Stimulated activated CD8-positive, alpha-beta memory T cell treated with anti-CD3 and anti-CD28 coated beads, Interleukin-7, amount 100 ng/mL, for 24 hours (primary cell): ENCODE measurements at places on chromosomes 6 and 20.

- DNase-seq, result no peak
Observed at GRCh38 chr6:113647143-113647889, 209.8 kb upstream of the MARCKS start.

- DNase-seq, result no peak
Observed at GRCh38 chr6:97189767-97190166, 93.2 kb downstream of the MMS22L start.

DNA sequence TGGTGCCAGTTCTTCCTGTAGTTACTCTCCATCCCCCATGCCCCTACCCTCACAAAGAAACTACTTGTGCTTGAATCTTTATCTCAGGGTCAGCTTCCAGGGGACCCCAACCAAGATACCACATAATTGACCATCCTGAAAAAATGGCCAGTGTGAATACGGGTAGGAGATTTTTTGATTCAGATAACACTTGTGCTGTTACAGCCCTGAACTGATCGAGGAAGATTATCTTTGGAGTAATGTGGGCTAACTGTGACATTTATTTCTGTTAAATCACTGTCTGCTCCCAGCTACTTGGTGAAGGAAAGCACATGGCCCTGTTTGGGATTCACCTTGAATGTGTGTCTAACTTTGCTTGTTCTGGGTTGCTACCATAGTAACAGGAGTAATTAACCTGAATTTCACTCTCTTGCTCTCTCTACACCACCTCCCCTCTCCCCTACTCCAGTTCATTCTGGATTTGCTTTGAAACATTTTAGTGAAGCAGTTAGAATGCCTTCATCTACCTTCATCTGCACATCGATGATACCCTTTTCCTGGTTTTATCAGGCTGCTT lies 219.6 kb upstream of the CHD6 start:
- DNase-seq, result no peak

DNA sequence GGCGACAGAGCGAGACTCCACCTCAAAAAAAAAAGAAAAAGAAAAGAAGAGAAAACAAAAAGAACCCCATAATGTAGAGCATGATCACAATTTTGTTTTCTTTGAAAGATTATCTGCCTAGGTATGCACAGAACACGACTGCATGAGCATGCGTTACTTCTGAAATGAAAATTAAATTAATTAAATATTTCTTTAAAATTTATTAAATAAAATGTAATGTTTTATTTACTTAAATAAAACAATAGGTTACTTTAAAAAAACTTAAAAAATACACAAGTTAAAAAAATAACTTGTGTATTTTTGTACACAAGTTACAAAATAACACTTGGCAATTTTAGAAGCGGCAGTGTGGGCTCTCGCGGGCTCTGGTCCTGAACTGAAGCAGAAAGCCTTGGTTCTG lies 107.8 kb downstream of the TFAP2A start:
- DNase-seq, result no peak

GRCh38 chr6:4055420-4056041 lies 23.4 kb downstream of the FAM217A start:
- DNase-seq, result no peak

DNA sequence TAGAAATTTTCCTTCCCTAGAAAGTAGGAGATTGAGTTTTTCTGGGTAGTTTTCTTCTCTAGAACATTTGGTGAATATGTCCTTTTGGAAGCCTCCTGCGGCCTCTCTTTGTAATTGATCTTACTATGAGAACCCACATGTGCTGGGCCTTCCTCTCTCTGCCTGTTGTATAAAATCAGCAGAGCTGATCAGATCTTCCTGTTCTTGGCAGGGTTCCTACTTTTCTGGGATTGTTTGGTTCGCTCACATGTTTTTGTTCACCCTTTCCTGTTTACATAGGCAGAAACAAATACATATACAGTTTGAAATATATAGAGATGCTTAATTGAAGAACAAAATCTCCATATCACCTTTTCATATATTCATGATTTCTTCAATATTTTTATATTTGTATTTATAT lies 57.8 kb downstream of the IL22RA2 start:
- DNase-seq, result no peak

GRCh38 chr6:31829633-31830283 lies 2.2 kb downstream of the HSPA1B start:
- DNase-seq, result no peak

DNA sequence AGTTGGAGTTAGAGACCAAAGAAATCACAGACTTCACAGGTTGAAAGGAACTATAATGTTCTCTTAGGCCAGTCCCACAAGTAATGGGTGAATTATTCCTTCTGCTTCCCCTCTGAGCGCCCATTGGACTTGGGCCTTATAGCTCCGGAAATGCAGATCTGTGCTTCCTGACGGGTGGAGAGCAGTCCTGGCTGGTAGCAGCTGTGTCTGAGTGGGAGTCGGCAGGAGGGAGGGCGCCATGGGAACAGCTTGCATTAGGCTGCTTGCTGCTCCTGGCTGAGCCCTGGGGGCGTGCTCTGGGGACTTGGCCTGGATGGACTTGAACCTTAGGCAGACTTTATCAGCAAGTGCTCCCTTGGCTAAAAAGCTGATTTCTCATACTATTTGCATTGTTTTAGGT lies 18.4 kb upstream of the NUP153 start:
- DNase-seq, result no peak

DNA sequence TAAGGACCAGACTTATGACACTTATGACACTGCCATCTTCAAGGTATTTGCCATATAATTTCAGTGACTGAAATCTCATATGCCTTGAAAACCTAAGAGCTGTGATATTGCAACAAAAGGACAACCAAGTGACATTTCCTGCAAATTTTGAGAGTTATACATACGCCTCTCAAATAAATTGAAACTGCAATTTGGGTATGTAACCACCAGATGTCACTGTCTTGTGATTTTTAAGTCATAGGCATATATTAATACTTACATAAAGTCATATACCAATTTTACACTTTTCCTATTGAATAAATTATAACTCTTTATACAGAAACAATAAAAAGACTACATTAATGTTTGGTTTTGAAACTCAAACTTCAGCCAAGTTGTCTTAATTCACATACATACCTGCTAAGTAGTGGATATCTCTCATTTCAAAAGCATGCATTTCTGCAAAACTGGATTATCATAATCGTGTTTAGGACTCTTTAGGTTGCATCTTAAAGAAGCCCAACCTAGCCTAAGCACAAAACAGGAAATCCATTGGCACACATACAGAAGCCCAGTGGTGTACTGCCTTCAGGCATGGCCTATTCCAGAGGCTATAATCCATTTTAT lies 180.2 kb downstream of the PACRG start:
- no peak for DNase-seq

- DNase-seq, result no peak
Observed at GRCh38 chr6:111329882-111330633, 153.0 kb downstream of the REV3L start.

DNA sequence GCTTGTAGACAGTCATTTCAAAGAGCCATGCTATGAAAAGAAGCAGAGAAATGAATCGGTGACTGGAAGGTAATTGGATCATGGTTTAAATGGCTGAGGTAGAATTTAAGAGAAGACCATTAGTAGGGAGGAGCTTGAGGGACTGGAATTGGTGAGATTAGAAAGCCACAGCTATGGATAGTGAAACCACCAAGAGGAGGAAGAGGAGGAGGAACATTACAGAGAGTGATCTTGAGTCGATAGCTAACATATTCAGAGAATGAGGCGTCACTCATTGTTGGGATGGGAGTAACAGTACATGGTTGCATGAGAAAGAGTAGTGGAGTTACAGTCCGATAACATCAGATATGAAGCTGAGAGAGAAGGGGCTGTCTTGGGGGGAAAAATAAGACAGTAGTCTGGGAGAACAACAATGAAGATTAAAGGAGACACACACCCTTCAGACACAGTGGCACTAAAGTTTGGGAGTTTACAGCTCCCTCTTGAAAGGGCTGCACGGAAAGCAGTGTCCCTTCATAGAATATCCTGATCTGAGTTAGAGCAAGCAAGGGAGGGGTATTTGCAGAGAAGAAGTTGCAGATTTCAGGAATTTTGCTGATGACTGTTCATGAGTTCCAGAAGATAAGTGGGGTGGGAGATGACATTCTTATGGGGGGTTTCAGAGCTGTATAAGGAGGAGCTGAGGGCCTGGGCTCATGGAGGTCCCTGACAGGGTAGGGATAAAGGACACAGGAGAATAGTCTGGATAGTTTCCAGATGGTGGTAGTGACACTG lies 15.1 kb upstream of the LAMP5 start:
- no peak for DNase-seq

DNA sequence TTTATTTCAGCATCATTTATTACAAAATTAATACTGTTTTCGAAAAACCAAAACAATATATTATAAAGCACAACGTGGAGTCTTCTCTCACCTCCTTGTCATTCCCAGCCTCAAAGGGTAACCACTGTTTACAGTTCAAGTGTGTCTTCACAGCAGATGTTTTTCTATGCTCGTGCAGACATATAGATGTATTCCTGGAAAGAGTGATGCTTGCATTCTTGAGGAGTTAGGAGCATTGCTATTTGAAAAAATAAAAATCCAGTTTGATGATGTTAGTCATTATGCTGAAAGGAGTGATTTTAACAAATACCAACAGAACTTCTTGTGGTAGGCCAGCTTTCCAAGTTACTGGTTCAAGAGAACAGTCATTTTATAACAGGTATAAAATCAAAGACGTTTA lies 234.9 kb downstream of the BCKDHB start:
- no peak for DNase-seq

DNA sequence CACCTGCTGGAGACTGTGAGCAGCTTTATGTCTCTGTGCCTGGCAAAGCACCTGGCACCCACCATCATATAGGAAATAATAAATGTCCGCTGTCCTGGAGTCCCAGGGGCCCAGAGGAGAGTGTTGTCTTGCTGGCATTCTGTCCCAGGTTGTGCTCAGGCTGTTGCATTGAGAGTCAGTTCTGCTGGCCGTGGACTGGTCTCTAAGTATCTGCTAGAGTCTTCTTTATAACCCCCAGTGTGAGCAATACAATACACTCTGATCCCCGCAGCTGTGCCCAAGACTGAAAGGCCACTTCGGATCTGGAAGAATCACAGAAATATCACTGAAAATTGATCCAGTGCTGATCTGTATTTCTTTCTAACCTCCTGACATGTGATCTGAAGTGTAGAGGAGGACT lies 38.3 kb upstream of the HINT3 start:
- DNase-seq, result no peak

DNA sequence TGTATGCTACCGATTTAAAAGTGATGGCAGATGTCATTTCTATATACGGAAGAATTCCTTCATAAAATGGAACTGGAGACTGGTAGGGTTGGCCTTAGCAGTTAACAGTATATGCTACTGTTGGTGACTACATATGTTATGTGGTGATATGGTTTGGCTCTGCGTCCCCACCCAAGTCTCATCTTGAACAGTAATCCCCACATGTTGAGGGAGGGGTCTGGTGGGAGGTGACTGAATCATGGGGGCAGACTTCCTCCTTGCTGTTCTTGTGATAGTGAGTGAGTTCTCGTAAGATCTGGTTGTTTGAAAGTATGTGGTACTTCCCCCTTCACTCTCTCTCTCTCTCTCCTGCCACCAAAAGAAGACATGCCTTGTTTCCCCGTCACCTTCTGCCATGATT lies 29.6 kb downstream of the RGS17 start:
- DNase-seq, result no peak

DNA sequence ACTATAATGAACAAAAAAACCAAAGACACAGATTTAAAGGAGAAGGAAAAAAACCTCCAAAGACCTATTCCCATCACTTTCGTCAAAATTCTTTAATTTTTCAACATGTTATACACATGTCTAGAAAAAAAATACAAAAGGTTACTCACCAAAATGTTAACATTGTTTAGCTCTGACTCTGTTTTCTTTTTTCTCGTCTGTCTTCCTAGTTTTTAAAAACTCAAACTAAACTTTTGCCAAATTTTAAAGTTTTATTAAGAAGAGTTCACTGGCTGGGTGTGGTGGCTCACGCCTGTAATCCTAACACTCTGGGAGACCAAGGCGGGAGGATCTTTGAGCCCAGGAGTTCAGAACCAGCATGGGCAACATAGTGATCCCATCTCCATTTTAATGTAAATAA lies 10.8 kb downstream of the MCUR1 start:
- DNase-seq, result no peak

DNA sequence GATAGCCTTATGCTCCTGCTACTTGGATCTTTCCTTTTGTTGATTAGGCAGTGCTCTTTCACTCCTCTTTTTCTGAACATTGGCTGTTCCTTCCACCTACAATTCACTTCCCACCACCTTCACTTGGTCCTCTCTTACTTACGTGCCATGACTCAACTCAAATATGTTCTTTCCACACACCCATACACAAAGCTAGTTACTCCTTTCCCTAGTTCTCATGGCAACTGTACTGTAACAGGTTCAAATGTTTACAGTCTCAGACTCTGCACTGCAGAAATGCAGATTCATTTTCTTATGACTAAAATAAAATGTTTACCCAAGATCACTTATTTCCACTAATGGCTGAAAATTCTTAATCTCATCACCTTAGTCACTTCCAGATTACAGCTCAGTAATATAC lies 174.0 kb upstream of the TSHZ2 start:
- DNase-seq, result no peak

GRCh38 chr6:142843361-142843760 lies 101.6 kb downstream of the HIVEP2 start:
- no peak for DNase-seq

GRCh38 chr6:3607599-3607998 lies 143.9 kb downstream of the PXDC1 start:
- no peak for DNase-seq

GRCh38 chr6:108145639-108146038 lies 20.2 kb upstream of the NR2E1 start:
- no peak for DNase-seq

DNA sequence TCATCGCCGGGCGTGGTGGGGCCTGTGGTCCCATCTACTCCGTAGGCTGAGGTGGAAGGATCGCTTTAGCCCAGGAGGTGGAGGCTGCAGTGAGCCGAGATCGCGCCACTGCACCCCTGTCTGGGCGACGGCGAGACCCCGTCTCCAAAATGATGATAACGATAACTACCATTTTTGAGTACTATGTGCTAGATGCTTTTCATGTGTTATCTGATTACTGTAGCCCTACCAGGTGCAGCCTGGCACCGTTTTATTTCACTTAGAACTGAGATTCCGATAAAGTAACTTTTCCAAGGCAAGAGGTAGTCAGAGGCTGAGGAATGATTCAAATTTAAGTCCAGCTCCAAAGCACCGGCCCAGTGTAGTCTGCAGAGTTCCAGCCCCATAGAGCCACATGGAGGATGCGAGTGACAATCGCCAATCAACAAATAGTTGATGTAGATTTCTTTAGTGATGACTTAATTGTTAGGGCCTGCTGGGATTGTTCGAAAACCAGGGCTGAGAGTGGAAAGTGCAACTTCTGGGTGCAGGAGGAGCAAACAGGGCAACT lies 727 bp downstream of the ERMARD start:
- DNase-seq, result no peak

GRCh38 chr6:166469426-166469961 lies 86.8 kb upstream of the MPC1 start:
- no peak for DNase-seq

DNA sequence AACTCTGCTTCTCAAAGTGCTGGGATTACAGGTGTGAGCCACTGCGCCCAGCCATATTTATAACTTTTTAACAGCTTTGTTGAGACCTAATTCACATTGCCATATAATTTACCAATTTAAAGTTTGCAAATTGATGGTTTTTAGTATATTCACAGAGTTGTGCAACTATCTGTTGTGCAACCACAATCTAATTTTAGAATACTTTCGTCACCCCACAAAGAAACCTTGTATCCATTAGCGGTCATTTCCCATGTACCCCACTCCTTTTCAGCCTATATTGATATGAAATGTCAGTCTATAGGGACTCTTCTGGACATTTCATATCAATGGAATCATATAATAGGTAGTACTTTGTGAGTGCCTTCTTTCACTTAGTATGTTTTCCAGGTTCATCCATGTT lies 55.8 kb downstream of the FOXO3 start:
- DNase-seq, result no peak
